ENCODE measurements at places on chromosomes 11 and 22.
A peak's percentile ranks its signal among the peaks of the same experiment; 100 is the strongest.

GRCh38 chr11:119712459-119713358 lies 16.3 kb downstream of the NECTIN1 start:
- no peak for DNase-seq

DNA sequence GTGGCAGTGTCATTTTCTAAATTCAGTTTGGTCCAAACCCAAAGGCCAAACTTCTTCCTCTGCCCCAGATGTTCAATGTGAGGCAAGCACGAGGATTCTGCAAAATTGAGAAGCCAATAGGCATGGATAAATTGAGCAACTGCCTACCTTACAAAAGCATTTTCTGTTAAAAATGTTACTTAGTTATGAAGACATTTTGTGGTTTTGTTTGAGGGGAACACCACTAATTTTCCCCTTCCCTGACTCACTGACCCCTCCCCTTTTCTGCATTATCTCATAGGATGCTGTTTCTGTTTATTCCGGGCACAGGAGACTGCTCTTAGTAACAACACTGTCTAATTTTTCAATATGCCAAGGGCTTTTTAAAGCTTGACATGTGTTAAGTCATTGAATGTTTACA lies 462.8 kb downstream of the INSC start:
- no peak for DNase-seq

DNA sequence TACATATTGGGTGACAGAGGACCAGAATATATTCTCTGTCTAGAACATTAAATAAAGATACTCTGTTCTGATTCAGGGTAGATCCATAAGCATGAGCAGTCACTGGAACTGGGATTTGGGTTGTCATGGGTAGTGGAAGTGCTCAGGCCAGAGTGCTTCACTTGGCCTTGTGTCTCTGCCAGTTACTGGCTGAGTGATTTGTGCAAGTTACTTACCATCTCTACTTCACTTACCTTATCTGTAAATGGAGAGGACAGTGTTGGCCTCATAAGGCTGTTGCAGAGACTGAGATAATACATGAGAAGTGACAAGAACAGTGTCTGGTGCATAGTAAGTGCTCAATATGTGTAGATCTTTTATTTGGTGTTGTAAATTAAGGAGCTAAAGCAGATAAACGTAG lies 17.6 kb downstream of the ATXN10 start:
- DNase-seq = no peak

DNA sequence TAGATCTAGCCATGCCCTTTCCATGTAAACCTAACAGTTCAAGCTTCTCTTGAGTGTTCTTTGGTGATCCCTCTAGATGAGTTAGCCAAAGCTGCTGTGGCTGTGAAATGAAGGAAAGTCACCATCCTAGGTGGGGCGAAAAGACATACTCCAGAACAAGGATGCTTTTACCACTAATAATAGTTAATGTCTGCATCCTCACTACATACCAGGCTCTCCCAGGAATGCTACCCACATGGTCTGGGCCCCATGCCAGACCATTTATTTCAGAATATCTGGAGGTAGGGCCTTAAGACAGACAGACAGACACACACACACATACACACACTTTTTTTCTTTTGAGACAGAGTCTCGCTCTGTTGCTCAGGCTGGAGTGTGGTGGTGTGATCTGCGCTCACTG lies 14.7 kb downstream of the ABTB2 start:
- DNase-seq = no peak

DNA sequence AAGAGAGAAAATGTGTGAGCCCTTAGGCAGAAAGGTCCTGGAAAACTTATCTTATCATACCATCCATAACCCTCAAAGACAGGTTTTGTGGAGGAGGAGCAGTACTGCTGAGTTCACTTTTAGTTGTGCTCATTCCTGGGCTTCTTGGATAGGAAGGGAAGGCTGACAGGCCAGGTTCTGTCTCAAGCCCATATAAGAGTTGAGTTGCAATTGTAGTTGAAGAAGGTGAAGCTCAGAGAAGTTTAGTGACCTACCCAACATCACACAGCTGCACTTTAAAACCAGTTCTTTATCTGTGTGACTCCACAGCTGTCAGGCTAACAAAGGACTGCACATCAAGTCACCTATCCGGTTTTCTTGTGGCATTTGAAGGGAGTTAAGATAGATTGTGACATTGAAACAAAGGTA lies 13.0 kb downstream of the TEAD1 start:
- DNase-seq = no peak

GRCh38 chr11:104163100-104164027 lies 583 bp downstream of the PDGFD start:
- peak; percentile 0 for DNase-seq

DNA sequence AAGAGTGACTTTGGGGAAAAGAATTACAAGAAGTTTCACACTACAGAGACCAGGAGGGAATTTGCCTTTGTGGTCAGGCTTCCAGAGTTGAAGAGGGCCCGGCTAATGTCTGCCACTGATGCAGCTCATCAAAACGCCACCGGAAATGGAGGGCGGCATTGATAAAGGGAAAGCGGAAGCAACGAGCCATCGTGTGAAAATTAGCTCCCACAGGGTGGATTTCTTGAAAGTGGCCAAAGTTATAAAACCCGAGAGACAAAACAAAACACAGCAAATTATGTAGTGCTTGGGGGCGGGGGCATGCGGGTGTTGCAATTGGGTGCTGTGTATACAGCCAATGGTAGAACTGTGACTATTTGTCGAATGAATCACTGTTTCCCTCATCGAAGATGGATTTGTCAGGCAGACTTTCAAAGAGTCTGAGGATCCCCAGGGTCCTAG lies 113.0 kb downstream of the ADAMTS15 start:
- no peak for DNase-seq

DNA sequence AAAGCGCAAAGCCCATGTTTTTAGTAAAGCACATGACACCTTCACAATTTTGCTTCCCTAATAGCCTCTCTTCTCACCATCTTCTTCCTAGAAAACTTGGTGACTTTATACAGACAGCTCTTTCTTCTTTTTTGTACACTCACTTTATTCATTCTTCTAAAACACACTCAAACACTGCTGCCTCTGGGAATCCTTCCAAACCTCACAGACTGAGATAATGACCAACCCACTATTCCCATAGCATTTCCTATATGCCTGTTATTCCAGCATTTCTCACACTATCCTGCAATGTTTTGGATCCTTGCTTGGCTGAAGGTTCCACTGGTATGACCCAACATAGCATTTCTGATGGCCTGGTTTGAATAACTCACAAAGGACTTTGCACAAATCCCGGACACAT lies 442.1 kb upstream of the CCDC90B start:
- DNase-seq = no peak

DNA sequence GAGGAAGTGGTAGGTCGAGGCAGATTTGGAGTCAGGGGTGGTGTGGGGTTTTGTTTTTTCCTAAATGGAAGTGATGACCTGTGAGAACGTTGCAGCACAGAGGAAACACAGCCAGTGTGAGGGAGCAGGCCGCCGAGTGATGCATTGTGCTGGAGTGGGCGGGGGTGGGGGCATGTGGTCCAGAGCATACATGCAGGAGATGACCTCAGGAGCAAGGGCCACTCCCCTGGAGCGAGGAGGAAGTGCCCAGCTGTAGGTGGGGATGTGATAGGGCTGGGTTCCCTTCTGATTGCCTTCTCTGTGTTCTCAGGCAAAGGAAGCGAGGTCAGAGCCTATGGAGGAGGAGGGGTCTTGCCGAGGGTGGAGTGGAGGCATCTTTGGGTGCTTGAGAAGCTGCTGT lies 81.4 kb downstream of the PPP6R3 start:
- DNase-seq = no peak

DNA sequence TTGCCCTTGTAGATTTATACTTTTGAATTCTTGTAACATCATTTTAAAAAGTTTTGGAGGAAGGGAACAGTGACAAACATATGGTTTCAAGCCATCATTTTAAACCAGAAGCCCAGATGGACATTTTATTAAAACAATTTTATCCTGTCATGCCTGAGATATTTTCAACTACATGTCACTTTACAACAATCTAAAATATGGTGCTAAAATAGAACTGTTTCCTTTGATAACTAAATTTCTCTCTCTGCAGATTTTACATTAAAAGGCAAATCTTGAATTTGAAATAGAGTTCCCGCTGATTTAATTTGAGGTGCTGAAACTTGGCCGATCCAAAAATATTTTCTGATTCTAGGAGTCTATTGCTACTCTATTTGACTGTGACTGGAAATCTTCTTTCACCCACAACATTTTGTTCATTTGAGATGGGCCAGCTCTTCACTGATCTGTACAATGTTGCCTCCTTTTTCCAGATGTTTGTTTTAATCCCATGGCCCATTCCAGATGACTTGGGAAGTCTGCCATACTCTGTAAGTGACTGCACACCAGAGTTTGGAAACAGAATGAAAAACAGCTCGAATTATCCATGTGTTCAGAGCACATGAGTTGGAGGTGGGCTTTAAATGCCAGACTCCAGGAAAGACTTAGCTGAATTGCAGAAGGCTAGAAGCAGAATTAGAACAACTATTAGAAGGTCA lies 402.5 kb downstream of the TMEM135 start:
- DNase-seq = no peak

DNA sequence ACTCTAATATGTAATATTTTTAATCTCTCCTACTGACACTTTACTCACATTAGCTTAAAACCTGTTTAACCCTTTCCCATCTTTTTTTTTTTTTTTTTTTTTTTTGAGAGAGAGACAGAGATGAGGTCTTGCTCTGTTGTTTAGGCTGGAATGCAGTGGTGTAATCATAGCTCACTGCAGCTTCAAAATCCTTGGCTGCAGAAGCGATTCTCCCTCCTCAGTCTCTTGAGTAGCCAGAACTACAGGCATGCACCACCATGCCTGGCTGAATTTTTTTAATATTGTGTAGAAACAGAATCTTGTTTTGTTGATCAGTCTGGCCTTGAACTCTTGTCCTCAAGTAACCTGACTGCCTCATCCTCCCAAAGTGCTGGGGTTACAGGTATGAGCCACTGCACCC lies 37.3 kb downstream of the PAMR1 start:
- no peak for DNase-seq

- DNase-seq = no peak
Measured at GRCh38 chr22:22703203-22703570, 58.8 kb downstream of the GGTLC2 start.

DNA sequence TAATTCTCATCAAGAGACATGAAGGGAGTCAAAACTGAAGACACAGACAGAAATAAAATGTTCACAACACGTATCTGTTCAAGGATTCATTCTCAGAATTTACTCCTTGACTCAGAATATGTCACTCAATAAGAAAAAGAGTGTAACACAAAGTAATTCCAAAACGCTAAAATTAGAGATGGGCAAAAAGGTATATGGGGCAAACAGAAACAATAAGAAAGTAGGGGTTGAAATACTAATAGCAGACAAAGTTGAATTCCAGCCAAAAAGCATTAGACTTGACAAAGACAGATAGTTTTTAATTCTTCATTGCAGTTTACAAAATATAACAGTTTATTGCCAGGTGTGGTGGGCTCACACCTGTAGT lies 26.7 kb downstream of the GNB1L start:
- DNase-seq = no peak

DNA sequence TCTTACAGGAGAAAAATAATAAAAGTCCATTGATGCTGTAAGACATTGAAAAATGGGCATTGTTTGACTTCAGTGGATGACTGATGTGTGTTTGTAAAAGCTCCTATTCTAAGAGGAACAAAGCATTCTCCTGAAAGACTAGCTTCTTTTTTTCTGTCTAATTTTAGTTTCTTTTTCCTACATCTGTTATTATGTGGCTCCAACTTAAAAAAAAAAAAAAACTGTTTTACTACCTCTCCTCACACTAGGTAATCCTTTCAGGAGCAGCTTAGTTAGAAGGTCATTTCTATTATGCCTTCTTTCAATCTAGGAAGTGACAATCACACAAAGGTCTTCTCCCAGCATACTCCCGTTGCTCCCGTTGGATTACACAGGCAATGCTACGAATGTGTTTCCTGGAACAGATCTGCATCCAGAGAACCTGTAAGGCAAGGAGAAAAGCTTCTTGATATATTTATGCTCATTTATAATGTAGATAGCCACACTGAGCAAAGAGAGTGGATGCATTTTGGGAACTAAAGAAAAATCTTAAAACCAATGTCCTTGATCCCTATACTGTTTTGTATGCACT lies 595.1 kb upstream of the CCDC179 start:
- no peak for DNase-seq

DNA sequence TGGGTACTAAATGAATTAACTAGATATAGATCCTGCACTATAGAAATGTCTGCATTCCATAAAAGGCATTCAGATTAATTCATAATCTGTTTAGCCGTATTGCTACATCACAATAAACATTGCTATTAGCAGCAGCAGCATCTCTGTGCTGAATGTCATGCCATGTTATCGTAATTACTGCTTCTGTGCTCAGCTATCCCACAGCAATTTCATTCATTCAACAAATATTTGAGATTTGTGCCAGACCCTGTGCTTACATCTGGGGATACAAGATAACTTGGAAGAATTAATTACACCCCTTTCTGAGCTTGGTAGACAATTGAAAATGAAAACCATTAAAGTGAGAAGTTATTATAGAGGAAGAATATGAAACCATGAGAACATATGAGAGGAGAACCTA lies 185.8 kb upstream of the C11orf87 start:
- no peak for DNase-seq

- no peak for DNase-seq
Measured at GRCh38 chr11:114317787-114318137, 21.6 kb downstream of the NNMT start.

GRCh38 chr22:28883657-28883916 lies 215 bp downstream of the ZNRF3 start:
- DNase-seq = no peak

- no peak for DNase-seq
Measured at GRCh38 chr11:76636826-76637460, 33.6 kb downstream of the LRRC32 start.

DNA sequence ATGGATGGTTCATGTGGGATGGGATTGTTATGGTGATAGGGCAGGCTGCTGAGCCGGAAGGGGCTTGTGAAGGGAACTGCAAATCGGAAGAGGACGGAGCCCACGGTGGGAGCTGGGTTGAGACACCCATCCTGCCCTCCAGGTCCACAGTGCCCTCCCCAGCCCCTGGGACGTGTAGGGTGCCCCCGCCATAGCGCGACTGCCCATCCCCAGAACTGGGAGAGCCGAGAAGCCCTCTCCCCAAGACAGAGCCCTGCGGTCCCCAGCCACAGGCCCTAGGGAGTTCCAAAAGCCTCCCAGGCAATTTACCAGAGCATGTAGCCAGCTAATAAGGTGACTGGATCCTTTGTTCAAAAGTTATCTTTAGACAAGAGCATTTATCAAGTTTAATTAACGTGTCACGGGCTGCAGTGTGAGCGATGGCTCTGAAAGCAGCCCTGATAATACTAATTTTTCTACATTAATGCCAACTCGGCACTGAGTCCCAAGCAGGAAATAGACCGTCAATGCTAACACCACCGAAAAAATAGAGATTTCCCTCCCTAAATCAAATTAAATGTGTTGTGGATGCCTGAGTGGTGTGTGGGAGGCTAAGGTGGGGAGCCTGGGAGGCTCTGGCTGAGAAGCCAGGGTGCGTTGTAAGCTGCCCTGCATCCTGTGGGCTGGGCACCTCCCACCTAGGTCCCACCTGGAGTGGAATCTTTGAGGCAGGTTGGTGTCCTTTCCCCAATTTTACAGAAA lies 76.8 kb upstream of the RTL6 start:
- DNase-seq = no peak

- DNase-seq = no peak
Measured at GRCh38 chr22:43859176-43859575, 3.1 kb downstream of the SULT4A1 start.

All from stimulated activated naive CD4-positive, alpha-beta T cell (primary cell).